ENCODE measurements at places on chromosomes 16 and 17.

- peak; percentile 16 for DNase-seq
Observed at GRCh38 chr16:81633147-81633619, 145.9 kb upstream of the PLCG2 start.

GRCh38 chr16:74447578-74447977 lies 26.3 kb upstream of the CLEC18B start:
- DNase-seq = no peak

GRCh38 chr16:11583166-11583565 lies 3.6 kb downstream of the LITAF start:
- no peak for DNase-seq

- no peak for DNase-seq
Observed at GRCh38 chr16:85415196-85416090, 197.7 kb upstream of the GSE1 start.

- no peak for DNase-seq
Observed at GRCh38 chr16:5379954-5380353, 282.4 kb upstream of the EEF2KMT start.

- DNase-seq = no peak
Observed at GRCh38 chr16:57724531-57724930, 11.0 kb upstream of the KATNB1 start.

- no peak for DNase-seq
Observed at GRCh38 chr17:51463353-51463752, 203.0 kb downstream of the UTP18 start.

GRCh38 chr16:75000481-75001081 lies 1.8 kb downstream of the ZNRF1 start:
- DNase-seq = no peak

GRCh38 chr17:66906321-66907278 lies 57.9 kb upstream of the CACNG4 start:
- peak; percentile 74 for DNase-seq

DNA sequence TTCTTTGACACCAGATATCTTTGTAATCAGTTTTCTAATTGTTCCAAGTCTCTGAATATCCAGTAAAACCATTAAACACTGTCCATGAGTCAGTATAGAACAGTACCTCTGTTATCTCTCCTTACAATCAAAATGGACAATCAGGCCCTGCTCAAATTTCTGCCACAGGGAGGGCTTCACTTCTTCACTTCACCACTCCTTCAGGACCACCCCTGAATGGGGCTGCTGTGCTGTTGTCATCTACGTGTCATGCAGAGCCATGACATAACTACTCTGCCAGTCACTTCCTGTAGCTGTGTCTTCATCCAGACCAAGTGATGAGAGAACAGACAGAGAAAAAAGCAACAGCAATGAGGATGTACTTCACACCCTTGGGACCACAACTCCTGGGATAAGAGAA lies 116.9 kb downstream of the TANC2 start:
- no peak for DNase-seq

GRCh38 chr16:85564277-85565051 lies 48.7 kb upstream of the GSE1 start:
- no peak for DNase-seq

- no peak for DNase-seq
Observed at GRCh38 chr16:47069313-47069712, 74.4 kb downstream of the NETO2 start.

GRCh38 chr16:6091021-6091420 lies 993.4 kb upstream of the EEF2KMT start:
- DNase-seq = no peak

- DNase-seq = no peak
Observed at GRCh38 chr17:45251931-45252330, 10.0 kb downstream of the SPATA32 start.

- DNase-seq = no peak
Observed at GRCh38 chr16:19235886-19236285, 49.6 kb upstream of the CLEC19A start.

DNA sequence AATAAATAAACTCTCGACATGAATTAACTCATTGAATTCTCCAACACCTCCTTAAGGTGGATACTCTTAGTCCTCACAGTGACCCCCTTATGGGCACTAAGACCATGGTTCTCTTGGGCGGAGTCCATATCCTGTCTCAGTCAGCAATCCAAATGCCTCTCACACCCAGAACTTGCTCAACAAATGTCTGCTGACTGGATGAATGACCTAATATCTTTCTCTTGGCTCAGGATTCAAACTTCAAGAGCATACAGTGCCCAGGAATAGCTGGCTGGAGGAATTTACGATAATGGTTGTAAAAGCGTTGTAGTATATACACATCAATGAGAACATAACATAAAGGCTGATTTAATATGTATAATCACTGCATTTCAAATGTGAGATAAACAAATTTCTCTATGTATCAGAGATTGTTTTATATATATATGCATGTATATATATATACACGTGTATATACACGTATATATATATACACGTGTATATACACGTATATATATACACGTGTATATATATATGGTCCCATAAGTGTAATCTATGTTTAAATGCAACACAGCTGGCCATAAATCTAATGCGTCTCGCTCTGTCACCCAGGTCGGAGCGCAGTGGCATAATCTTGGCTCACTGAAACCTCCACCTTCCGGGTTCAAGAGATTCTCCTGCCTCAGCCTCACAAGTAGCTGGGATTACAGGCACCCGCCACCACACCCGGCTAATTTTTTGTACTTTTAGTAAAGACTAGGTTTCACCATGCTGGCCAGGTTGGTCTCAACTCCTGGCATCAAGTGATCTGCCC lies 6.5 kb upstream of the UBB start:
- no peak for DNase-seq

DNA sequence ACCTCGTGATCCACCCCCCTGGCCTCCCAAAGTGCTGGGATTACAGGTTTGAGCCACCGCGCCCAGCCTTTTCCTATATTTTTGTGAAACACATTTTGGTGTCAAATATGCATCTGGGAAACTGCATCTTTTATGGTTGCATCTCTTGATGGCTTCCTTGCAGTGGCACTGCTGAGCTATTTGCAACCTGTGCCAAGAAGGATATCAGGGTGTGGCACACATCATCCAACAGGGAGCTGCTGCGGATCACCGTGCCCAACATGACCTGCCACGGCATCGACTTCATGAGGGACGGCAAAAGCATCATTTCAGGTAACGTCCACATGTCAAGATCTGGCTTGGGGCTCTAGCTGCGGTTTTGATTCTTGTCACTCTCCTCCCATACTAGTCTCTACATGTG lies 16.8 kb upstream of the USP43 start:
- DNase-seq = no peak

GRCh38 chr16:3822366-3823045 lies 58.0 kb downstream of the CREBBP start:
- DNase-seq = no peak

- no peak for DNase-seq
Observed at GRCh38 chr17:4739122-4740024, at the start of the genes CXCL16 and ZMYND15. Gene CXCL16, minus strand, starts transcription at chr17:4739928. Its CDS starts 589 bp downstream, at chr17:4739339. Gene ZMYND15, plus strand, starts transcription at chr17:4739833. Its CDS starts 716 bp downstream, at chr17:4740549.

Measured in HepG2 (cell line).